ENCODE measurements at places on chromosomes 16 and 17. TPM values are rescaled to one million over a fixed set of nuclear protein-coding genes. Genes with fewer than 3 reads are reported as not detected.

Gene CBFA2T3
- 8.6 TPM for total RNA-seq

DNA sequence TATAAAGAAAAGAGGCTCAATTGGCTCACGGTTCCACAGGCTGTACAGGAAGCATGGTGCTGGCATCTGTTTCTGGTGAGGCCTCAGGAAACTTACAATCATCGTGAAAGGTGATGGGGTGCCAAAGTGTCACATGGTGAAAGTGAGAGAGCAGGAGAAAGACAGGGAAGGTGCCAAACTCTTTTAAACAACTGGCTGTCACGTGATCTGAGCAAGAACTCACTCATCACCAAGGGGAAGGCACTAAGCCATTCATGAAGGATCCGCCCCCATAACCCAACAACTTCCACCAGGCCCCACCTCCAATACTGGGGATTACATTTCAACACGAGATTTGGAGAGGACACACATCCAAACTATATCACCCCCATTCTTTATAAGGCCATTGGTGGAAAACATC, 28.4 kb upstream of the HS3ST2 start:
- DNase-seq: no peak

DNA sequence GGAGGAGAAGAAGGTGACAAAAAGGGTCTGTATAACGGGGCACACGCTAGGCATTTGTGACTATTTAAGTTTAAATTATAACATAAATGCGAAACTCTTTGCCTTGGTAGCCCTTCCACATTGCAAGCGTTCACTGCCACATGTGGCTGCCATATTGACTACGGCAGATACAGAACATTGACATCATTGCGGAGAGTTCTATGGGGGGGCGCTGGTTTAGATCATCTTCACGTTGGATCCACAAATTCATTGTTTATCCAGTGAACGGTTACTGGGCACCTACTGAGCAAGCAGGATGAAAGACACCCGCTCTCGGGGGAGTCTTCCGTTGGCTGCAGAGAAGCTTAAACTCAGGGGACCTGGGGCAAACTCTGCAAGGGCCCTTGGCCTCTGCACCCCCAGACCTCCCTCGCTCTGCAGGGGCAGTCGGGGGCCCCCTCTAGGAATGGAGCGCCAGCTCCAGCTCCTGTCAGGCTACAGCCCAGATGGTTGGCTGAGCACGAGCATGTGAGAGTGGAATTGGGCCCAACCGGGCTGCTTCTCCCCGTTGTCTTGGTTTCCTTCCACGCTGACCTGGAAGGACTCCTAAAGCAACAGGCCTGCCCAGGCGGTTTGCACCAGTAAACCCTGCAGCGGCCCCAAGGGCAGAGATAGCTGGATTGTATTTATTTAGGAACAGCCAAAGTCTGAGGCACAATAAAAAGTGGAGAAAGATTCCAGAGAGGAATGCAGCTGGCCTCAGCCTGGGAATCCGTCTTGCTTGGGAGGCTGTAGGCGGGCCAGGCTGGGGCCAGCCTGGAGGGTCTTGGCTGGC, 172.2 kb downstream of the SEC14L1 start:
- peak; percentile 81 for DNase-seq

- DNase-seq: no peak
Observed at GRCh38 chr16:67782567-67783352, 23.6 kb downstream of the RANBP10 start.

Gene CD300C
- total RNA-seq: 1.00 TPM

DNA sequence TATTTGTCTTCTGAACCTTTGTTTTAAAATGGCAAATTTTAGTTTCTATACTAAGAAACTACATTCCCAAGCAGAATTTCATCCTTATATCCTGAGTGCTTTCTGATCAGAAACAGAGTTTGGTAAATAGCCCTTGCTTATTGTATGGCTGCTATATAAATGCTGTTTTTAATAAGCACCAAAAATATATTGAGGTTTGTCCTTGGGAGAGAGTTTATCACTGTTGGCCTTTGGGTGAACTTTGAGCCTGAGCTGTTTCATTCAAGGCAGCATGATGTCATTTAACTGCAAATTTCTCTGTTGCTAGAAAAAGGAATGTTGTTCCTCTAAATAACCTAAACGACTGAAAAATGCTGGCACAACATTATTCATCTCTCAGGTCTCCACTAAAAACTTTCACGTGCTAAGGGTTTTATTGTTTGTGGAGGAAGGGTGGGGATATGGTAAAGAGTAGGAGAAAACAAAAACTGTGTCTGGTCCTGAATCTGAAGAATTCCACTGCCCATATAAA, 334.3 kb upstream of the TBX2 start:
- DNase-seq: no peak

- DNase-seq: no peak
Observed at GRCh38 chr17:64066716-64067115, 46.3 kb upstream of the ICAM2 start.

Gene PRR11
- 1.3 TPM for total RNA-seq

DNA sequence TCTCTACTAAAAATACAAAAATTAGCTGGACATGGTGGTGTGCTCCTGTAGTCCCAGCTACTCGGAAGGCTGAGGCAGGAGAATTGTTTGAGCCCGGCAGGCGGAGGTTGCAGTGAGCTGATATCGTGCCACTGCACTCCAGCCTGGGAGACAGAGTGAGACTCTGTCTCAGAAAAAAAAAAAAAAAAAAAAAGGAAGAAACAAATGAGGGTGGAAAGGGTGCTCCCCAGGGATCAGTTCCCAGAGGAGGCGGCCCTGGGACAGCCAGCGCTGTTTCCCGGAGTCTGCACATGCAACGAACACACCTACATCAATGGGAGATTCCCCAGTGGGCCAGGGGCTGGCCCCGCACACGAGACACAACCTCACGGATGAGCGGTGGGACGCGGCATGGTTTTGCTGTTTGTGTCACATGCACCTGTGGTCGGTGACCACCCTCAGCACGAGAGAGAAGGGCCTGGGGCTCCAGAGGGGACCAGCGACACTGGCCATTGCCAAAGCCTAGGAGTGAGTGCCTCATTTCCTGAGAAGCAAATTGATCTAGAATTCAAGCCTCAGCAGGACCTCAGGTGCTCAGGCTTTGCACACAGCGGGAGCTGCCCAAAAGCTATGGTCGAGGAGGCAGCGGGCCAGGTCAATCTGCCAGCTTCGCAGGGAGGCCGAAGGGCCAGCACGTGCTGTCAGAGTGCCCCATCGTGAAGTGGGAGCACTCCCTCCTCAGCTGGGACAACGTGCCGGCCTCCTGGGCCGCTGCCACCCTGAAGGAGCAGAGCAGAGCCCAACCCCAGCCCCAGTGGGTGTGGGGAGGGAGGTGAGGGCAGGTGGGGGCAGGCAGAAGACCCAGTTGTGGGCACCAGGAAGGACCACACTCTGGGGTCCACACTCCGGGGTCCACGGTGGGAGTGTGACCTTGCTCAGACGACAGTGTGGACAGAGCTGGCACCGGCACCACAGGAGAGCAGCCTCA, 13.8 kb upstream of the WDR45B start:
- DNase-seq: peak; percentile 31

Gene TLCD2
- 2.0 TPM for total RNA-seq

DNA sequence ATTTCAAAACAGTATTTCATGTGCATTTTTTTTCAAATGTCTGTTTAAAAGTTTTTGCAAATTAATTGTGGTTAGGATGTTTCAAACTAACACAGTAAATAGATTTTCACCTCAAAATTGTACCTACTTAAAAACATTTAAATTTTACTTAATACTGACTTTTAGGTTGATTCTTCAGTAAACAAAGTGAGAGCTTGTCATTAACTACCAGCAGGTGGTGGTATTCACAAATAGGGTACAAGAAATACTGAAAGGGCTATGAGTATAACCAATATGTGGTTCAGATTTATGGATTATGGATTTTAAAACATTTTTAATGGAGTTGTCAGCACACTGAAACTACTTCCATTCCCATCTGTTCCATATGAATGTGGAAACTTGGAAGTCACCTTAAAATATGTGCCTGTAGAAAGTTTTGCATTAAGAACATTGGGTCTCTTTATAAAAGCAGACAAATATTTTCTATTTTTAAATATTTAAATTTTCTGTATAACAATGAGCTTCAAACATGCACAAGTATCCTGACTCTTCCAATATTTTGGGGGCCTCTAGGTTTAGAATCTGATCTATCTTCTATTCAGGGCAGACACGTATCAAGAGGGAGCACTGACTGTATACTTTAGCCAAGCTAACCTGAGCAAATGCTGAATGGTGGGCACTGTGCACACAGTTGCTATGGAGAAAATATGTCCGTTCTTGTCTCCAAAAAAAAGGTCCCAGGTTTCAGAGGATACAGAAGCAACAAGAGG, 155.6 kb downstream of the SNX11 start:
- no peak for DNase-seq

- no peak for DNase-seq
Observed at GRCh38 chr17:18933102-18934058, 18.6 kb upstream of the SLC5A10 start.

DNA sequence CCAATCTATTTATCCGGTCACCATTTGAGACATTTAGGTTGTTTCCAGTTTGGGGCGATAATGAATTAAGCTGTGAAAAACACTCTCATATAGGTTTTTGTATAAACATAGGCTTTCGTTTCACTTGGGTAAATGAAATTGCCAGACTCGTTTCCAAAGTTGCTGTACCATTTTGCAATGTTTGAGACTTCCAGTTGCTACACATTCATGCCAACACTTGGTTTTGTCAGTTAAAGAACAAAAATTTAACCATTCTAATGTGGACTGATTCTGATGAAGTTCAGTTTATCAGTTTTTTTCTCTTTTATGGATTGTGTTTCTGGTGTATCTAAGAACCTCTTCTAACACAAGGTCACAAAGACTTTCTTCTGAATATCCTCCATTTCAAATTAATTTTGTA, 52.4 kb downstream of the YPEL2 start:
- no peak for DNase-seq

Gene SMTNL2
- total RNA-seq: 40.4 TPM

- DNase-seq: no peak
Observed at GRCh38 chr17:16100737-16101400, 101.2 kb downstream of the TTC19 start.

Gene KRT33A
- total RNA-seq: not detected

Gene C16orf46
- 0.38 TPM for total RNA-seq

GRCh38 chr17:35801583-35802224, 6.3 kb upstream of the MMP28 start:
- DNase-seq: peak; percentile 93

Gene KREMEN2
- total RNA-seq: not detected

Gene HEATR9
- not detected for total RNA-seq

Gene KRT34
- total RNA-seq: not detected

Gene TMEM256
- 61.5 TPM for total RNA-seq

Gene NACA2
- total RNA-seq: not detected

DNA sequence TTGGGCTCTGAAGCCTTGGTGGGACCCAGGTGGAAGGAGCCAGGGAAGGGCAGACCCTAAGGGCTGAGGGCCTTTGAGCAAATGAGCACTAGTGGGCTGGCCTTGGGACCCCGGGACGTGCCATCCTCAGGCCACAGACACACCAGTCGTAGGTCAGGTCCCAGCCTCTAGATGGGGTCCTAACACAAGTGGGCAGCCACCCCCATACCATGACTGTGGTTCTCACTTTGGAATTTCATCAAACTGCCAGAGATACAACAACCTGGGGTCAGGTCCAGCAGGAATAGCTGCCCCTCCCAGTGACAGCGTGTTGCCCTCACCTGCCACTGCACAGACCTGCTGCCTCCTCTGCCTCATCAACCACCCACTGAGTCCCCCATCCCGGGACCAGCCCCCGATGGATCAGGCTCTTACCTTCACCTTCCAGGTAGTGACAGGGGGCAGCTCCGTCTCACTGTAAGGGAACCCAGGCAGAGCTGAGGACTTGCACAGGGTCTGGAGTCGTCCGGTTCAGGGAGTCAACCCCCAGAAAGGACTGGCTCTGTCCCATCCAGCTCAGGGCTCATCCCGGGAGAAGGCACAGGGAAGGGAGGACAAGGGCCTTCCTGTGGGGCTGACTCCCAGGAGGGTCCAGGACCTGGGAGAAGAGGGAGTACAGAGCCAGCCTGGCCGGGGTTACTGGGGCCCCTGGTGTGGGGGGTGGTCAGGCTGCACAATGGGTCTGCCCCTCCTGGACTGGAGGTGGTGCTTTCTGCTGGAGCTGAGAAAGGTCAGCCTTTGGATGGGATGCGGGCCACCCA, 40.0 kb downstream of the LGALS9 start:
- no peak for DNase-seq

GRCh38 chr17:57849163-57849873, 526 bp downstream of the MRPS23 start:
- DNase-seq: no peak

GRCh38 chr17:64426596-64426995, 22.3 kb upstream of the MILR1 start:
- DNase-seq: no peak

GRCh38 chr16:80896776-80897175, 92.4 kb upstream of the CDYL2 start:
- no peak for DNase-seq

- no peak for DNase-seq
Observed at GRCh38 chr16:48158296-48158695, 2.5 kb upstream of the ABCC12 start.

- no peak for DNase-seq
Observed at GRCh38 chr16:78640886-78641285, 541.4 kb downstream of the WWOX start.

DNA sequence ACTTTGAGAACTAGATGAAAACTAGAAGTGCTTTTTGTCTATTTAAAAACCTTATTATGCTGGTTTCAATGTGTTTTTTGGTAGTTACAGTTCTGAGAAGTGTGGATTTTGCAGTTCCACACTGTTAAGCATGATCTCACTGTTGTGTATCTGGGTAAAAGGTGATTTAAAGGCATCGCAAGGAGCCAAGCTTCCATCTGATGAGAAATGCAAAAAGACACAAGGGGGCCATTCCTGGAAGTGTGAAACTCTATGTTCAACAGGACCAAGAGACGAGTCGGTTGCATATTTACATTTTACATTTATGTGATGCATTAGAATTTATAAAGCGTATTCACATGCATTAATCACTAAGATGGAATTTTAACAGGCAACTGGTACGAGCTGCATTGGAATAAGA, 490.8 kb downstream of the NPIPA7 start:
- no peak for DNase-seq

- DNase-seq: no peak
Observed at GRCh38 chr17:16190703-16191360, 24.5 kb downstream of the NCOR1 start.

Gene ZG16
- not detected for total RNA-seq

- DNase-seq: no peak
Observed at GRCh38 chr17:29119265-29119664, 60.9 kb downstream of the MYO18A start.

Gene TMC6
- 57.2 TPM for total RNA-seq

GRCh38 chr17:80389011-80389995, 25.7 kb upstream of the ENDOV start:
- DNase-seq: no peak

Gene TMEM238L
- total RNA-seq: not detected
